ENCODE measurements at places on chromosomes 7 and 10.
A peak's percentile ranks its signal among the peaks of the same experiment; 100 is the strongest.

GRCh38 chr10:106705681-106706100 is 458.8 kb downstream of the SORCS1 start:
- DNase-seq, result no peak

DNA sequence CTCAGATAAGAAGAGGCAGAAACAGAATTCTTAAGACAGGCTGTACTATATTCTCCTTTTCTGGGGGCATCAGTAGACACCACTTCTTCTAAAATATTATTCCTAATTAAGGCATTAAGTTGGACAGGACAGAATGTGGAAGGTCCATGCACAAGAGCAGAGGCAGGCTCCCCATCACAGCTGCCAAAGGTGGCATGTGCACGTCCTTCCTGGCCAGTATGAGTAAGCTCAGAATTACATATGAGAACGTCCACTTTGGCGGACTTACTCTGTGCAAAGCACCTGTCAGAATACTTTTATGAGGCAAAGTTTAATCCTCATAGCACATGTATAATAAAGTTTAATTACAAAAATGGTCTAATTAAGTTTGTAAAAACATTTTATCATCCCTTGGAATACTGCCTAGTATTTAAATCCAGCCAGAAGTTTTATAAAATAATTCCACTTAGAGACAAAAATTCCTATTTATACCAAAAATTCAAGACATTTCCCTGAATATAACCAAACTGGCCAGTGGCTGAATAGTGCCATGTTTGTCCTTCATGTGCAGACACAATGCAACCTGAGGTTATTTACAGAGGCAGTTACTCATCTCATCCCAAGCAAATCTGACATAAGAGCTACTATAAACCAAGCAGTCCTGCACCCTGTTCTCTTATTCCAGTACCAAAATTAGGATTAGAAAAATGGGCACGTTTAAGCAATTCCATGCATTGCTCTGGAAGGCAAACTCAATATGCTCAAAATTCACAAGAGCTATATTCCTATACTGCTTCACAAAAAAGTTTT is 65.5 kb downstream of the CACUL1 start:
- DNase-seq, result no peak

DNA sequence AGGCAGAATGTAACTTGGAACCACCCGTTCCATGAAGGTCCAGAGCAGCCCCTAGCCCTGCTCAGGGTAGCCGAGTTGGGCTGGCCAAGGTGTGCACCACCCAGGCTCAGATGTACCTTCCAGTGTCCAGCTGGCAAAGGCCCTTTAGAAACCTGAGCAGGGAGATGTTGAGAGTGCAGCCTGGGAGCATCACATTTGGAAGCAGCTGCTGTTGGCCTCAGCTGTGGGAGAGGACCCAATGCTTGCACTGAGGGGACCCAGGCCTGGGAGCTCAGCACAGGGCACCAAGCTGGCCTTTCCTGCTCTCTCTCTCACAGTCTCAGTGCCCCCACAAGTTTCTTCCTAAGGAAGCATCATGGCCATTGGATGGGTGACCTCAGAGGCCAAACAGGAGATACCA is 33.5 kb downstream of the ANXA8 start:
- no peak for DNase-seq

DNA sequence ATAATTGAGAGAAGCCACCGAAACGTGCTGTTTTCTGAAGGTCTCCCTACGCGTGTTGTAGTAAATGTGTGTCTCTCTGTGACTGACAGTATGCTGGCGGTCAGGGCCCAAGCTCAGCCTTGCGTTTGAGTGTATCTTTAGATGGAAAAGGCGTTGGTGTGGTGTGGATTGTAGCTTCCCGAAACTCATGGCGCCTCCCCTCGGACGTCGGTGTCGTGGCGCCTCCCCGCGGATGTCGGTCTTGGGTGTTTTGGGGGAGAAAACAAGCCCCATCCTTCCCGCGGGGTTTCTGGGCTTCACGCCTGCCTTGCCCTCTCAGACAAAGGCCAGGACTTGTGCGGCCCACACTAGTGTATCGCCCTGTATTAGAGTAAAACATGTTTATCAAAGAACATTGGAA is 12.8 kb downstream of the SUN1 start:
- DNase-seq, result no peak

GRCh38 chr10:101614663-101615524 is 26.8 kb downstream of the DPCD start:
- DNase-seq, result no peak

- no peak for DNase-seq
Measured at GRCh38 chr7:101832205-101832631, 14.8 kb downstream of the CUX1 start.

- DNase-seq, result no peak
Measured at GRCh38 chr7:15446722-15447121, 115.1 kb downstream of the AGMO start.

DNA sequence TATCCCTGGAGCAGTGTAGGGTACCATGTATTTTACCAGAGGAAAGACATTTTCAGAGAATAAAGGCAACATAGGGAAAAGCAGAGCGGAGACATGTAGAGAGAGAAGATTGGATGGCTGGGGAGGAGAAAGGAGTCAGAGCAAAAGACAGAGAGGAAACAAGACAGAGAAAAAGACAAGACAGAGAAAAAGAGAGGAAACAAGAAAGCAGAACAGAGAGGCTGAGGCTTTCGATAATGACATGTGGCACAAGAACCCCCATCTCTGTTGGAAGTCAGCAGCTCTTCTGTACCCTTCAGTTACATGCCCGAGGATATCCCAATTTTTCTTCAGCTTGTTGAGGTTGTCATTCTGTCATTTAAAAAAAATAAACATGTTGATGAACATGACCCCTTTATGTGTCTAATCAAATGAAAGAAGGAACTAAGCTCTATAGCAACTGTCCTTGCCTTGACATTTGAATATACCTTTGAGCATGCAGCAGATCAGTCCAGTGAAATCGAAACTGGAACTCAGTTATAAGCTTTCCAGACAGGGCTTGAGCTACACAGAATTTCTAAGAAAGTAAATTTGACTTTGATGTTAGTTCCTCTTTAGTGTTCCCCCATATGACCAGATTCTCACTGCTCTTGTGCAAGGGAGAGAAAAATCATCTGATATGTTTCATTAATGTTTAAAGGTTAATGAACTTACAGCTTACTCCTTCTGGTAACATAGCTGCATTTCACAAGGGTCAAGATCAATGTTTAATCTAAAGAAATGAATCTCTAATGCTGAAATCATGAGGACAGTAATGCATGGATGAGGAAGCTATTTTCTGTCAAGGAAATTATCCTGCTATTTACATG is 75.1 kb upstream of the SP4 start:
- DNase-seq, result no peak

- no peak for DNase-seq
Measured at GRCh38 chr7:88546808-88547207, 212.7 kb upstream of the ZNF804B start.

DNA sequence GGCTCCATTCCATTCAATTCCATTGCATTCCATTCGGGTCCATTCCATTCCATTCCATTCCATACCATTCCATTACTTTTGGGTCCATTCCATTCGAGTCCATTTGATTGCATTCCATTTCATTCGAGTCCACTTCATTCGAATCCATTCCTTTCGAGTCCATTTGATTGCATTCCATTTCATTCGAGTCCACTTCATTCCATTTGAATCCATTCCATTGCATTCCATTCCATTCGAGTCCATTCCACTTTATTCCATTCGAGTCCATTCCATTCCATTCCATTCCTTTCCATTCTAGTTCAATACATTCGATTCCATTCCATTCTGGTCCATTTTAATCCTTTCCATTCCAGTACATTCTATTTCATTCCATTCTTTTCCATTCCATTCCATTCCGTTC is 334.0 kb downstream of the ZNF33B start:
- DNase-seq, result no peak

GRCh38 chr7:84232646-84233045 is 38.1 kb upstream of the SEMA3A start:
- DNase-seq, result peak; percentile 69

- no peak for DNase-seq
Measured at GRCh38 chr7:138607216-138608126, 93.7 kb downstream of the SVOPL start.

- DNase-seq, result no peak
Measured at GRCh38 chr7:64557601-64558322, 5.1 kb downstream of the ZNF680 start.

GRCh38 chr7:117269886-117270285 is 53.0 kb downstream of the WNT2 start:
- DNase-seq, result peak; percentile 77

GRCh38 chr10:117980216-117980615 is 66.5 kb downstream of the RAB11FIP2 start:
- DNase-seq, result peak; percentile 40

GRCh38 chr7:90723866-90724265 is 127.7 kb downstream of the CDK14 start:
- DNase-seq, result no peak

GRCh38 chr10:76581506-76582256 is 1055.9 kb downstream of the KCNMA1 start:
- DNase-seq, result no peak

GRCh38 chr10:24518411-24518810 is 205.3 kb downstream of the ARHGAP21 start:
- DNase-seq, result no peak

GRCh38 chr7:140876519-140877248 is 48.0 kb downstream of the BRAF start:
- DNase-seq, result peak; percentile 4

GRCh38 chr7:95794917-95795515 is 22.7 kb downstream of the DYNC1I1 start:
- DNase-seq, result no peak

DNA sequence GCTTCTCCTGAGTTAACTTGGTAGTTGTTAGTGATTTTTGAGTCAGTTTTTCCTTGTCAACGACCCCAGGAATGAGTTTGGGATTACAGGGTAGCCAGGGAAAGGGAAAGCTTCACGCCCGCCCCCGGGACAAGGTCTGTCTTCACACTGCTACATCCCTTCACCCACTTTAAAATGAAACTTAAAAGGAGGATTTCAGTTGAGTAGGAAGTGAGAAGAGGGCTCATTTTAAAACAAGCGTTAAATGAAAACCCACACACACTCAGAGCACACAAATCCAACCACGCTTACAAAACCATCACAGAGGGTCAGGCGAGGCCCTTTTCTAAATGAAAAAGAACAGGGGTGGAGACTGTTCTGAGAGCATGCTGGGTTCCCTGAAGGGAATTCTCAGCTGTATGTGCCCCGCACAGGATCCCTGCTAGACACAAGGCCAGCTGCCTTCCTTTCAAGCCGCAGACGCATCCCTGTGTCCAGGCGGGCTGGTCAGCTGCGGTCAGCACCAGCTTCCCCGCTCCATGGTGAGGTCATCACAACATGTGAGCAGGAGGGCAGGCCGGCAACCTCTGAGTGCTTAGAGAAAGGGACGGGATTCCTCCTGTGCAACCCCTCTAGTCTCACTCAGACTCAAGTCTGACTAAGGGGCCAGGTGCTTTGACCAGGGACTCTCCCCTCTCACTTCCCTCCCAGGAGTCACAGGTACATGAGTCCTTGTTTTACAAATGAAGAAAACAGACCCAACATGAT is 111.8 kb downstream of the EGFR start:
- no peak for DNase-seq

DNA sequence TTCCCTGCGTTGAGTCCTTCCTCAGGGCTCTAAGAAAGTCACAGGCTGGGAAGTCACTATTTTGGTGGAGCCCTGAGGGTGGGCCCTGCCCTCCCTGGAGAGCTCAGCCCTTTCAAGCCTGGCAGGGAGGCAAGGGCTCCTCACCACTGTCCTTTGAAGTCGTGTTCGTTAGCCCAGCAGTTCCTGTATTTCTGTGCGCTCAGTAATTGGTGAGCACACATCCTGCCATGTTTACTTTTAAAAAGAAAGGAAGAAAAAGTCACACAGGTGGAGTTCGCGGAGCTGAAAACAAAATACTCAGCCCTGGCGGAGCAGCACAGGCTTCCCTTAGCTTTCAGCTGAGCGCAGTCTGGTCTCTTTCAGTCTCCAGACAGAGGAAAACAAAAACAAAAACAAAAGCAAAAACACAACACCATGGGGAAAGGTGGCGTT is 37.1 kb downstream of the PRKCQ start:
- no peak for DNase-seq

DNA sequence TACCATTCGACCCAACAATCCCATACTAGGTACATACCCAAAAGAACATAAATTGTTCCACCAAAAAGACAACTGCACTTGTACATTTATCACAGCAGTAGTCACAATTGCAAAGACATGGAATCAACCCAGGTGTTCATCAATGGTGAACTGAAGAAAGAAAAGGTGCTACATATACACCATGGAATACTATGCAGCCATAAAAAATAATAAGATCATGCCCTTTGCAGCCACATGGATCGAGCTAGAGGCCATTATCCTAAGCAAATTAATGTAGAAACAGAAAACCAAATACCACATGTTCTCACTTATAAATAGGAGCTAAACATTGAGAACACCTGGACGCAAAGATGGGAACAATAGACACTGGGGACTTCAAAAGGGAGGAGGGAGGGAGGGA is 79.3 kb upstream of the NEBL start:
- DNase-seq, result no peak

DNA sequence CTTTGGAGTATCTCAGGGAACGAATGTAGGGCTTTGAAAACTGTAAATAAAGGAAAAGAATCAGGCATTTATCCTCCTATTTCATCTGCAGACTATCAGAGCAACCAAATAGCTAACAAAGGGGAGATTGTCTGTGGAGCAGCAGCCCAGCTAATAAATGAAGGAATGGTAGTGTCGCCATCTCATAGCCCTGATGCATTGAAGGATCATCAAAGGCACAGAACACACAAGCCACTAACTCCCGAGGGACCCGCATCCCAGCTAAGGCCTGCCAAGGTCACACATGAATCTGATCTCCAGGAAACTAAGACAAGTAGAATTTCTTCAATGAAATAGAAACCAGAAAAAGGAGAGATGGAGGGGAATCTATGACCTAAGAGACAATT is 38.2 kb downstream of the CALML5 start:
- no peak for DNase-seq

DNA sequence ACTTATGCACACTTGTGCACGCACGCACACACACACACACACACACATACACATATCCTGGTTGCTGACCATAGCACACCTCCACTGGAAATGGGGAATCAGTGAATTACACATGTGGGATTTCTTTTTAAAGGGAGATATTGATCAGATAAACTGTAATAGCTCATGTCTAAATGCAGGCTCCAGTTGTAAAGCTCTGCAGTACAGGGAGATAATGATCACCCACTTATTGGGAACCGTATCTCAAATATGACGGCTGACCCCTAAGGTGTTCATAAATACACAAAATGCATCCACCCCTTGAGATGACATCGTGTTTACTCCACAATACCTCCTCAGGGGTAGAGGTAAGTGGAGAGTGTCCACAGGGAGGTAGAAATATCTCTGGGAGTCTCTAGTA is 79.2 kb downstream of the PLXNA4 start:
- no peak for DNase-seq

- DNase-seq, result no peak
Measured at GRCh38 chr10:50992356-50992901, 81.9 kb upstream of the PRKG1 start.

GRCh38 chr7:5582532-5582935 is 158.9 kb upstream of the TNRC18 start:
- DNase-seq, result no peak

Measured in AG04449 (cell line).